ENCODE measurements at places on chromosomes 5 and 9.

GRCh38 chr5:132483101-132483500 is 7.5 kb downstream of the IRF1 start:
- no peak for DNase-seq

GRCh38 chr5:42520957-42521356 is 97.7 kb downstream of the GHR start:
- no peak for DNase-seq

GRCh38 chr5:109315245-109315644 is 94.5 kb downstream of the PJA2 start:
- no peak for DNase-seq

DNA sequence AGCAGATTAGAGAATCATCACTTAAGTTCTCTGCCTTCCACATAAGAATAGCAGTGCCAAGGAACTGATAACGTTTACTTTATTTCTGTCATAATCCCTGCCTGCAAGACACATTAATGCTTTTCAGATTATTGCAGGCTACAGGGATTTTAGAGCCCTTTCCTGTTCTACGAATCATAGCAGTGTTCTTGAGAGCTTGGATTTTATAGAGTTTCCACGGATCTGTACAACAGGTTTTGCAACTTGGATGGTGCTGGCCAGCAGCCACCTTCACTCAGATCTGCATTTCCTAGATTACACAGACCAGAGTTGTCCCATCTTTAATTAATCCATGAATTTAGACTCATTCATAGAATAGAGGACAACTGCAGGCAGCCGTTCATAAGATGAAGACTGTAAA is 38.1 kb downstream of the SLC12A2 start:
- no peak for DNase-seq

DNA sequence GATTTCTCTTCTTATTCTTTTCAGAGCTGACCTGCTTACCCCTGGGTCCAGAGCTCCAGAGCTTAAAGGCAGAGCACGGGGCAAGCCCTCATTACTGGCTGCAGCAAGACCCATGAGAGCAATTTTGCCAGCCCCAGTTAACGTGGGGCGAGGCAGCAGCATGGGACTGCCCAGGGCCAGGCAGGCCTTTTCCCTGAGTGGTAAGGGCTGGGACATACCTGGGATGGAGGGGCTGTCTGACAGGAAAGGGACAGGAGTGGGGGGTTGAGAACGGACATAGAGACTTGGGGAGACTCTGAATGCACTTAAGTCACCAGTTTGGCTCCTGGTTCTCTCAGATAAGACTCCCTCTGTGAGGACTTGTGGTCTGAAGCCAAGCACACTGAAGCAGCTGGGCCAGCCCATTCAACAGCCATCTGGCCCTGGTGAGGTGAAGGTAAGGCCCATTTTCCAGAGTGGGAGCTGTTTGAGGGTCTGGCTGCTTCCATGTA is 26.2 kb downstream of the HMGXB3 start:
- DNase-seq, result no peak

DNA sequence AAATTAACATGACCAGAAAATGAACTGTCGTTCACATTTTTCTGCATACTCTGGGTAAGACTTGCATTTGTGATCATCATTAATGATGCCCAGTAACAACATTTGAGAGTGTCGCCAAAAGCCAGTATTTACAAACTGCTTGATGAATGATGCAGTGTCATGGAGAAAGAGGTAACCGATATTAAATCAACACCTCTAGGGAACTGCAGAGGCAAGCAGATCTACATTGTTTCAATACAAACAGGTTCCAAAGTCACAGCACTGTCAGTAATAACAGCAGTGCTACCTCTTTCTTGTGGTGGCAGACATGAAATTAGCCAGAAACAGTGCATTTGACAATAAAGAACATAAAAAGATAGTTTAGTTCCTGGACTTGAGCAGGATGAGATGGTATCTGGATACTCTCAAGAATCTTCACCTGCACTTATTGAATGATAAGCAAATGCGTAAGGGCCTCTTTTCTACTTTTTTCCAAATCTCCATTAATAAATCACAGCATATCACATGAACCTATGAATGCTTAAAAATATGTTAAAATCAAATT is 456.6 kb downstream of the ARHGEF28 start:
- peak; percentile 50 for DNase-seq

- no peak for DNase-seq
Observed at GRCh38 chr9:7164440-7165330, 406.9 kb downstream of the KDM4C start.

DNA sequence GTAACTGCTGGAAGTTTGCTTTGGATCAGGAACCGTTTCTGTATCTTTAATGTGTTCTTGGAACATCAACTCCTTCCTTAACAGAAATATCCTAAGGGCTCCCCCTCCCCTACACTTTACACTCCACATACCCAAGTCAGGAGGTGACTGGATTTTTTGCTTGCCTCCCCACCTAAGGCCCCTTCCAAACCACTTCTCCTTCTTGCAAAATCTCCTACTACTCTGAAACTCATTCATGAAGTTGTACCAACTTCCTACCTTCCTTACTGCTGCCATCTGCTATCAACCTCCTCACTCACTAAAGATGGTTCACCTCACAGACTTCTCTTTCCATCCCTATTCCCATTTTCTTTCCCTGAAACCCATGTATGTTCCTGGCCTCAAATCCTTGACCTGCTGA is 16.1 kb downstream of the TXN start:
- no peak for DNase-seq

GRCh38 chr5:146291421-146292074 is 47.1 kb upstream of the POU4F3 start:
- peak; percentile 63 for DNase-seq

DNA sequence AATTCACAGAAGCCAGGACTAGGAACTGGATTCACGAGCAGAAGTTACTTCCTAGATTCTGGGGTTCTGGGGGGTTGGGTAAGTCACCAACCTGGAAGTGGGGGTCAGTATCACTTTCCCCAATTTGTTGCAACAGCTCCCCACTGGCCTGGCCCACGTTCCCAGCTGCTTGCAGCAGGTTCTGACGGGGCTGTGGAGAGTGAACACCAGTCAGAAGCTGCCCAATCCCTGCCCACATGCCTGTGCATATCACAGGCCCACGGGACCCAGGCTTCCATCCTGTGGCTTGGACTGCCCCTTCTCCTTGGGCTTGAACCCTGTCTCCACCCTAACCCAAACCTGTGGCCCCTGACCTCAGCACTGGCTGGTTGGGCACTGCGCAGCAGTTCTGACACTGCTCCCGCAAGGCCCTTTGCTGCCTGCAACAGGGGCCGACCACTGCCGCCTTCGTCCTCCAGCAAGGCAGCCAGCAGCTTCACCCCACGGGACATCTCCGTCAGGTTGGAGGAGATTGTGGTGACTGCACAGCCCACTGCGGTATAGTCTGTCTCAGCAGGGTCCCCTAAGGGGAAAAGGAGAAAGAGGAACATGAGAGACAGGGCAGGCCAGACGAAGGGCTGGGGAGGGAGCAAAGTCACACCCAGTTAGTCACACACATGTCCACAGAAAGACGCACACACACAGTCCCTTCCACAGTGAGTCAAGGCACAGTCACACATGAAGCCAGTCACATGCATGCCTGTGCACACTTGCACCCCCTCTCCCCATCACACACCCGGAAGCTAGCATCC is 13.1 kb downstream of the TLN1 start:
- DNase-seq, result no peak

DNA sequence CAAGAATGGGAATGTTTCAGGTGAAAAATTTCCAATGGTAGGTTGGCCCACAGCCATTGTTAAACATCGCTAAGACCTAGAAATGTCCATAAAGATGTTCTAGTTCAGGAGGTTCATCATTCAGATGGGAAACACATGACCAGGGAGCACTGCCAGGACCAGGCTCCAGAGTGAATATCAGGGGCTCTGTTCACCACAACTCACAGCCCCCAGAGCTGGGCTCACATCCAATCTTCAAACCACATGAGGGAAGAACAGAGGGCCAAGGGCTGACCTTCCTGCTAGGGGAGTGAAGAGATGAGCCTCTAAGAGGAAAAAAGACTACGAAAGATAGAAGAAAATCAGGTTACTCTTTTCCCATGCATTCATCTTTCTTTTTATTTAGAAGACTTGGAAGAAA is 205.8 kb downstream of the SEMA5A start:
- DNase-seq, result no peak

GRCh38 chr5:176446884-176447590 is 1.1 kb upstream of the FAF2 start:
- DNase-seq, result peak; percentile 23

- DNase-seq, result no peak
Observed at GRCh38 chr9:120689860-120690259, 24.4 kb downstream of the MEGF9 start.
